Left ventricle myocardium inferior (tissue), 1 donor: ENCODE measurements at places on chromosomes 4 and X. TPM values are rescaled to one million over a fixed set of nuclear protein-coding genes. Genes with fewer than 3 reads are reported as not detected.

- DNase-seq: no peak
Measured at GRCh38 chr4:159764343-159764952, 661.6 kb downstream of the RAPGEF2 start.

GRCh38 chr4:78584863-78585547 is 33.4 kb downstream of the ANXA3 start:
- DNase-seq: no peak

Gene APELA
- not detected for total RNA-seq

DNA sequence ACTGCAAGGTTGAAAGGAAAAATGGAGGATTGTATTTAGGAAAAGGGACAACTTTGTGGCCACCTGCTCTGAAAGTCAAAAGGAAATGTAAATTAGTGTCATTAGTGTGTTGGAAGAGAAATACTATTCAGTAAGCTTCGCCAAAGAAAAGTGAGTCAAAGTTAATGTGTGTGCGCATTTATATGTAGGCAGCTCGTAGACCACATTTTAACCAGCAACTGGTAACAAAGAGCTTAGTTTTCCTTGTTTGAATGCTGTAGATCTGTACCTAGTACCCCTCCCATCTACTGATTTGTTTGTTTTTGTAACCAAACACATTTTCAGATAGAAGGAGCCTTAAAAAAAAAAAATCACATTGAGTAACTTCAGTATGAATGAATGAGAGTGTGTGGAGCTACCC is 69.3 kb downstream of the GPAT3 start:
- DNase-seq: no peak

GRCh38 chr4:43362875-43363636 is 470.5 kb downstream of the GRXCR1 start:
- DNase-seq: no peak

- no peak for DNase-seq
Measured at GRCh38 chr4:87122252-87122651, 98.2 kb downstream of the KLHL8 start.

Gene TRPC5OS
- total RNA-seq: not detected

DNA sequence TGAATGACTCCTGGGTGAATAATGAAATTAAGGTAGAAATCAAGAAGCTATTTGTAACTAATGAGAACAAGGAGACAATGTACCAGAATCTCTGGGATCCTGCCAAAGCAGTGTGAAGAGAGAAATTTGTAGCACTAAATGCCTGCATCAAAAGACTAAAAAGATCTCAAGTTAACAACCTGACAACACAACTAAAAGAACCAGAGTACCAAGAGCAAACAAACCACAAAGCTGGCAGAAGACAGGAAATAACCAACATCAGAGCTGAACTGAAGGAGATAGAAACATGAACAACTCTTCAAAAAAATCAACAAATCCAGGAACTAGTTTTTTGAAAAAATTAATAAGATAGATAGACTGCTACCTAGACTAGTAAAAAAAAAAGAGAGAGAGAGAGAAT is 8.4 kb downstream of the CFAP299 start:
- DNase-seq: no peak

GRCh38 chrX:135185795-135186443 is 14.7 kb upstream of the CT55 start:
- no peak for DNase-seq
